Amygdala (tissue), 56 donors: ENCODE measurements at places on chromosomes 11 and 22.

DNA sequence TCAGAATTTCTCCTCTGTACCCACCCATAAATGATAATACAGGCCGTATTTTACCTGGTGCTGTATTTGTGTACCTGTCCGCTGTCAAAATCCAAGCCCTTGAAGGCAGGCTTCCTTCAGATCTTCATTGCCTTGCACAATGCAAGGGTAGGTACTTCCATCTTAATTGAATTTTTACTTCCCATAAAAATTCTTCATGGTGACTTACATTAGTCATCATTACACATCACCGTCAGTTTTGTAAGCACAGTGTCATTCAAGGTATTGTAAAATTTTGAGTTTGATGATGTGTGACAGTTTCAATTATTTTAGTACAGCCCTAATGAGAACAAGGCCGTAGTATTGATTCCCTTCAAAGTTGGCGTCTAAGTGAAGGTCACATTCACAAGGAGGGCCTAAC is 770 bp upstream of the TSG101 start:
- DNase-seq, result no peak

GRCh38 chr11:119415517-119415916 is 7.5 kb downstream of the THY1 start:
- no peak for DNase-seq

DNA sequence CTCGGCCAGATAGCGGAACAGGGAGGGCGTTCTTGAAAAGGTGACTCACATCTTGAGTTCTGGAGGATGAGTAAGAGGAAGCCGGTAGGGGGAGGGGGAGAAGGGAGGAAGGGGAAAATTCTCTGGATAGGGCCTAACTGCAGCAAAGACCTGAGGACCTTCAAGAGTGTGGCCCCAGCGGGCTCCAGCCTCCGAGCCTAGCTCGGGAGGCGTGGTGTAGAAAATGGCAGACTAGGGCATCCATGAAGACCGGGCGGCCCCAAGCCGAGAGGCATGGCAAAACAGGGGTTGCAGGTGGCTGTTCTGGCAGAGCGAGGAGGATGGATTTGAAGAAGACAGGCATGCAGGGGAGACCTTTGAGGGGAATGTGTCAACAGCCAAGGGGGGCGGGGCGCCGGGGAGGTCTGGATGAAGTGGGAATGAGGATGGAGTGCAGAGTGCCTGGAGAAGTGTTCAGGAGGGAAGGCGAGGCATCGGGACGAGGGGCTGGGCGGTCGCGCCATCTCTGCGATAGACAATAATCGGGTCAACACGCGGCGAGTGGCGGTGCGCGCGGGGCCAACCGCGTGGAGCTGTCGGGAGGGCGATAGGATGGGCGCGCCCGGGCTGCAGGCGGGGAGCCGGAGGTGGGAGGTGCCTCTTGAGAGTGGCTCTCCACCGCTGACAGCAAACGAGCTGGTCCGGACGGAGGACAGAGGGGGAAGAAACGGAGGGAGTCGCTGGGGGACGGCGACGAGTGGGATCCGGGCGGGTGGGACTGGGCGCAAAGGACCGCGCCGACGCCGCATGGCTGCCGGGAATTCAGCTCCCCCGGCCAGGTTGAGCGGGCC is 40.0 kb upstream of the CREB3L1 start:
- DNase-seq, result no peak

- no peak for DNase-seq
These were observed 784 bp downstream of the SULT4A1 start for GRCh38 chr22:43861529-43861928.

GRCh38 chr22:44550711-44551491 is 52.9 kb upstream of the RTL6 start:
- no peak for DNase-seq

- DNase-seq, result no peak
These were observed 217.0 kb upstream of the PGR start for GRCh38 chr11:101346591-101346990.

DNA sequence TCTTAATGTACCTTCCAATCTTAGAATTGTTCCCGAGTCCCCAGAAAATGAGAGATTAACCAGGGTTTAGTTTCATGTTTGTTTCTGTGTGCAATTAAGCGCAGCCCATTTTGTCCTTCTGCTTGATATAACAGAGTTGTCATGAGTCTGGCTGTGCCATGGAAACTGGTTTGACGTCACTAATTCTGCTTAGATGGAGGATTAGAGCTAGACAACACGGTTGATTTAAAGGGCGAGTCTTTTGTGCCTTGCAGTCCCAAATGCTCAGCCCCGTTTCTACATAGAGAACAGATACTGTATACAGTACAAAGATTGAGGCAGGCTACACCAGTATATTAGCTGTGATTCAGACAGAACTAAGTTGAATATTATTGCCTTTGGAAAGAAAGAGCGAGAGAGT is 45.5 kb upstream of the ALKBH3 start:
- DNase-seq, result no peak

GRCh38 chr11:70493089-70493474 is 94.8 kb downstream of the CTTN start:
- no peak for DNase-seq

DNA sequence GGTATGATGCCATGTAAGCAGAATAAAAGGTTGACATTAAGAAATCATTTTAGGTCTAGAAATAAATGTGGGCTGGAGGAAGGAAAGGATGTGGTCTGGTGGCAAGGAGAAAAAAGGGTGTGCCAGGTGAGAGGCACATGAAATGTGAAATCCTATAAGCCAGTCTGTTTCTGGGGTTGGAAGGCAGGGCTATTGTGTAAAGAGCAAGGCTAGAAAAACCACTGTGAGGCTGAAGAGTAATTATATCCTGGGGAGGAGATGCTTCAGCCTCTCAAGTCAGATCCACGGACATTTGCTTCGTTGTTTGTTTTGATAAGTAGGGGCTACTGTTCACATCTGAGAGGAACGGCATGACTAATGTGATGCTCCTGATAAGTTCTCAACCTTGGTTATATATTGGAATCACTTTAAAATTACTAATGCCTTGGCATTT is 77.5 kb upstream of the CTSC start:
- no peak for DNase-seq

GRCh38 chr11:43393765-43394355 is 35.1 kb downstream of the TTC17 start:
- DNase-seq, result no peak

- DNase-seq, result no peak
These were observed 17.7 kb upstream of the IL2RB start for GRCh38 chr22:37167176-37167980.

DNA sequence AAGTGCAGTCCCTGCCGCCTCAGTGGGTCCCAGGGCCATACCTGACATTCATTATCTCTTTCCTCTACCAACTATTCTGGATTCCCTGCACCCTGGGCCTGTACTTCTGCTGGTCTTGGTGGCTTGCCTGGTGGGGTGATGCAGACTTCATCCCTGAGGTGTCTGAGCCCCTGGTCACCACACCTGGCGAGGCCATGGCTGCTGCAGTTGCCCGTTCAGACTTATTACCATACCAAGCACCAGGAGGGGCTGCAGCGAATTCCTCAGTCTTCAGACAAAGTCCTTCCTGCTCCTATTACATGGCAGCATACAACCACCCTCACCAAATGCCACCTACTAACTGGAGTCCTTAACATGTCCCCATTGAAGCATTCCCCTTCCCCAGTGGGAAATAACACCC is 73.0 kb upstream of the SLC22A12 start:
- no peak for DNase-seq

DNA sequence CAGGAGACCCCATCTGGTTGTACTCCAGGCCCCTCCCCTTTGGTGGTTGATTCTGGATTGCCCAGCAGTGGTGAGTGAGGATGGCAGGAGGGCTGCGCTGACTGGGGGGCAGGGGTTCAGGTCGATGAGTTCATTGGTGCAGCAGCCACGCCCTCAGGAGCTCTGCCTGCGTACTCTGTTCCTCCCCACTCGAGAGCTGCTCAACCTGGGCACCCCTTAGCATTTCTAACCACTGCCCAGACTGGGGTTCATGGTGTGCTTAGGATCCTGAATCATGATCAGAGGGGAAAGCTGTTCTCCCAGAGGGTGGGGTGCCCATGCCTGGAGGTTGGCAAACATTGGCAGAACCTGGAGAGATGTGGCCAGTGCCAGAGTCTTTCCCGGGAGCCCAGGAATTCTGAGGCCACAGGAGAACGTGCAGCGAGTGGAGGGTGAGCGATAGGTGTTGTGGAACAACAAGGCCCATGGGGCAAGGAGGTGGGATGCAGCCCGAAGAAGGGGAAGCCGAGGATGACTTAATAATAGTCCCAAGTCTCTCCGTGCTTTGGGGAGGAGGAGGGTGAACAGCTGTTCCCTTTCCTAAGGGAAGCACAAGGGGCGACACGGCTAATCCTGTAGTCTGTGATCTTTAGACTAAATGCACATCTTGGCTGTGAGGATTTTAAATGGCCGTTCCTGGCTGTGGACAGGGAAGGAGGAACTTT is 75.5 kb downstream of the SCN3B start:
- no peak for DNase-seq

DNA sequence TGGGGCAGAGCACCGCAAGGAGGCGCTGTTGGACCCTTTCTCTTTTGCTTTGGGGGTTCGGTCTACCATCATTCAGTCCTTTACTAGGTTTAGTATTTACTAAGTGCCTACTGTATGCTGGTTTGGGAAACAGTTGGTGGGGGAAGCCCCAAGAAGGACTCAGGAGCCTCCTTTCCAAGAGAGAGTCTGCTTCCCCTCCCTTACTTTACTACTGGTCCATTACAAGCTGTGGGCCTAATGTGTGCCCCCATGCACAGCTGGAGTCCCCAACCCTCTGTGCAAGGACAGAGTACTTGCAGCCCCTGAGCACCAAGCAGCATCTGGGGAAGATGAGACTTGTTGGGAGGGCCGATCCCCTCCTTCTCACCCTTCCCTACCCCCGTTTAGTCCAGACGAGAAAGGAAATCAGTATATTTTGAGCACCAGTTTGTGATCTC is 876 bp upstream of the UBE2L6 start:
- no peak for DNase-seq

DNA sequence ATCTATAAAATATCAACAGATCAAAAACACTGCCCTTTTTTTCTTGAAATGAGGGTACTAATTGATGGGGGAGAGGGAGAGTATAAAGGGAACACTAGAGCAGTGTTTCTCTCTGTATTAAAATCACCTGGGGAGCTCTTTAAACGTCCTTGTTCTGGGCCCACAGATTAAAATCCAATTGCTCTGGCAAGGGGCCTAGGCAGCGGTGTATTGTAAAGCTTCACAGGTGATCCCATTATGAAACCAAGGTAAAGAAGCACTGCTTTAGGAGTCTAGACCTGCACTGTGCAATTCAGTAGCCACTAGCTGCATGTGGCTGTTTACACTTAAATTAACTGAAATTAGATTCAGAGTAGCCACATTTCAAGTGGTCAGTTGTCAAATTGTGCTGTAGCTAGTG is 3.0 kb downstream of the AQP11 start:
- no peak for DNase-seq

DNA sequence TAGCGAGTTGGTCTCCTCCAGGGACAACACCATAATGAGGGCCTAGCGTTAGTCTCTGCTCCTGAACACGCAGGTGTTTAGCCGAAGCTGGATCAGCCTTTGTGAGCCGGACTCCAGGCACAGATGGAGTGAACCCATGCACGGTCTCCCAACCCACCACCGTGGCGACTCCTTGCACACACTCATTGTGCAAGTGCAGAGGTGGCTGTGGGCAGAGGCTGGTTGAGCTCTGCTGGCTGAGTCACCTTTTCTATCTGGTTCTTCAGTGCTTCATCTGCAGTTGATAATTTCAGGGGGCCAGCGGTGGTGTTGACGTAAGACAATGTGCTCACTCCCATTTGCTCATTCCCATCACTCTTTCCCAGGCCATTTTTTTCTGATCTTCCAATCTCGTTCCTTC is 72.1 kb upstream of the SLC22A12 start:
- no peak for DNase-seq

- no peak for DNase-seq
These were observed 1526.8 kb upstream of the TENM4 start for GRCh38 chr11:80967649-80968048.

DNA sequence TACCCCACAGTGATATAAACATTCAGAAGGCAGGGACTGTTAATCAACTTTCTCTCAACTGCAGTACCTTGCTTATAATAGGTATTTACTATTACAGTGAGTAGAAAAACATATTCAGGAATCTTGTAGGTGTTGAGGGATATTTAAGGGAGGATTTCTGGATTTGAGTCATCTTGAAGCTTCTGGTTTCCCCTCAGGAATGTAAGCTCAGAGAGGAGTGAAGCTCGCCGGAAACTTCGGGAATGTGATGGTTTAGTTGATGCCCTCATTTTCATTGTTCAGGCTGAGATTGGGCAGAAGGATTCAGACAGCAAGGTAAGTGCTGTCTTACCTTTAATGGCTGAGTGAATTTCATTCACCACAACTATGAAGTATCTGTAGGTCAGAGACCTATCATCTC is 42.9 kb downstream of the CTNND1 start:
- DNase-seq, result no peak

DNA sequence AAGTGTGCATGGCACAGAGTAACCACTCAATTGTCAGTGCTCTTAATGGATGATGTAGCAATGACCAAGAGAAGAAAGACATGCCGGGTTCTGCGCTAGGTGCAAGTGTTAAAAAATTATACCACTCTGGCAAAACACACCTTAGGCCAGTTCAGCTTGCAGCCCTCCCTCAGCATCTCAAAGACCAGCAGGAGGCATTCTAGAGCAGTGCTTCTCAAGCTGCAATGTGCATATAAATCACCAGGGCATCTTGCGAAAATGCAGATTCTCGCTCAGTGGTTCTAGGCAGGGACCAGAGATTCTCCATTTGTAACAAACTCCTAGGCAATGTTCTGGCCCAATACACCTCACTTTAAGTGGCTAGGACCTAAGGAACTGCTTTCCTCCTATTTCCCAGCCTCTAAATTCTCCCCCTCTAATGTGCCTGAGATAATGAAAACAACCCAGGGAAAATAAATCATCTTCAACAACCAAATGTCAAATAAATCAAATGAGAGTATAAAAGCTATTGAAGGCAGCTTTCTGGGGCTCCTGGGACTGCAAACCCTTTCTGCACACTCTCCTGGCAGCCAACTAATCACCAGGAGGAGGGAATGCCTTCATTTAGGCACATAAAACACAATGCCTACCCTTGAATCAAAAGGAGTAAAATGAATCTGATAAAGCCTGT is 337.2 kb upstream of the API5 start:
- no peak for DNase-seq

GRCh38 chr22:40400159-40400558 is 29.8 kb downstream of the SGSM3 start:
- DNase-seq, result no peak

DNA sequence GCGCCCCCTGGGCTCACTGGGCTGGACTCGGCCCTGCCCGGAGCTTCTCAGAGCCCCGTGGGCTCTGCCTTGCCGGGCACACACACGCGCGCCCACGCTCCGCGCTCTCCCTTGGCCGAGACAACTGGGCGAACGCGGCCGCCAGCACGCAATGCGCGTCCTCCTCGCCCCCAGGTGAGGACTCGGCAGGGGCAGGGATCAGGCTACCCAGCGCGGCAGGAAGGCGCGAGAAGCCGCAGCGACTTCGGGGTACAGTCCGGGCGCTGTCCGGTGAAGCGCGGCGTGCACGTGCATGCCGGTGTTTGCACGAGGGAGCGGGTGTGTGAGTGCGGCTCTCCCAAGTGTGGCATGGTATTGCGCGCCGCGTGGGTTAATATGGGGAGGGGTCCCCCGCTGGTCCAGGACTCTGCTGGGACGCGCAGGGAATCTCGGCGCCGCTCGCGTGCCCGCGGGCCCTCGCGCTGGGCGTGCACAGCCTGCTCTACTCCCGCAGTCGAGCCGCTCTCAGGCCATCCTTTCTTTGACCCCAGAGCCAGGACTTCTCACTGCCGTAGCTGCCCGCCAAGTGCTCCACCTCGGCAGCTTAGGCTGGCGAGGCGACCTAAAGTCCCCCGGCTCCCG is 5.4 kb downstream of the WNT7B start:
- no peak for DNase-seq

GRCh38 chr11:120186774-120187591 is 23.8 kb upstream of the OAF start:
- no peak for DNase-seq
